ENCODE measurements at places on chromosomes 4 and X. TPM values are rescaled to one million over a fixed set of nuclear protein-coding genes. Genes with fewer than 3 reads are reported as not detected.

Gene PIR
- total RNA-seq: 24.8 TPM

Gene TLR2
- total RNA-seq: 167 TPM

Gene MGARP
- total RNA-seq: not detected

Gene NMU
- not detected for total RNA-seq

Gene PRR32
- not detected for total RNA-seq

Gene BGN
- total RNA-seq: 223 TPM

Gene GEMIN8
- total RNA-seq: 14.5 TPM

Gene CHRNA9
- total RNA-seq: not detected

Gene TMEM271
- total RNA-seq: not detected

Gene STX18
- total RNA-seq: 37.6 TPM

Gene LUZP4
- not detected for total RNA-seq

Gene HGFAC
- total RNA-seq: not detected

Gene RBPJ
- total RNA-seq: 75.8 TPM

Gene ADH7
- total RNA-seq: not detected

Gene NHS
- 3.1 TPM for total RNA-seq

Gene PPP1R2C
- not detected for total RNA-seq

Gene DCAF12L2
- total RNA-seq: not detected

Gene FGA
- not detected for total RNA-seq

Data from spleen (tissue), 13 donors.